ENCODE measurements at places on chromosomes 1 and 21. TPM values are rescaled to one million over a fixed set of nuclear protein-coding genes. Genes with fewer than 3 reads are reported as not detected.

The MXRA8 gene
- total RNA-seq, result 0.82 TPM

The ALX3 gene
- not detected for total RNA-seq

The CLEC20A gene
- not detected for total RNA-seq

The BTBD19 gene
- 69.9 TPM for total RNA-seq

The COL11A1 gene
- total RNA-seq, result not detected

The LRRC71 gene
- total RNA-seq, result 1.2 TPM

The TEX38 gene
- not detected for total RNA-seq

The LRRC41 gene
- 69.2 TPM for total RNA-seq

The SPTA1 gene
- total RNA-seq, result 0.48 TPM

DNA sequence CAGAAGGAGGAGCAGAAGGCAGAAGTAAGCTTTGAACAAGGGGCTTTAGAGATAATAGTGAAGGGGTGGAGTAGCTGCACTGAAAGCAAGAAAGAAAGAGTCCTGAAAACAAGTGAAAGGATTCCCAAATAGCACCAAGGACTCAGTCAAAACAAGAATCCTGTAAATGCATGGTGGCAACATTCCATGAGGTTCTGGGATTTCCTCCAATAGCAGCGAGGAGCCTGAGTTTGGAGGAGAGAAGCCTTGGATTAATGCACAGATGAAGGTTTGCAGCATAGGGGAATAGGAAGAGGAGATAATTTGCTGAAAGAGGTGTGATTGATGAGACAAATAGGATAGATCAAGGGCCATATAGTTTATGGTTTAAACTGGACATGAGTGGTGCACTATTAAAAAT, 10.9 kb downstream of the KRTAP22-2 start:
- no peak for DNase-seq

- peak; percentile 14 for DNase-seq
These were observed 19.3 kb upstream of the ZNF326 start for GRCh38 chr1:89975540-89976125.

DNA sequence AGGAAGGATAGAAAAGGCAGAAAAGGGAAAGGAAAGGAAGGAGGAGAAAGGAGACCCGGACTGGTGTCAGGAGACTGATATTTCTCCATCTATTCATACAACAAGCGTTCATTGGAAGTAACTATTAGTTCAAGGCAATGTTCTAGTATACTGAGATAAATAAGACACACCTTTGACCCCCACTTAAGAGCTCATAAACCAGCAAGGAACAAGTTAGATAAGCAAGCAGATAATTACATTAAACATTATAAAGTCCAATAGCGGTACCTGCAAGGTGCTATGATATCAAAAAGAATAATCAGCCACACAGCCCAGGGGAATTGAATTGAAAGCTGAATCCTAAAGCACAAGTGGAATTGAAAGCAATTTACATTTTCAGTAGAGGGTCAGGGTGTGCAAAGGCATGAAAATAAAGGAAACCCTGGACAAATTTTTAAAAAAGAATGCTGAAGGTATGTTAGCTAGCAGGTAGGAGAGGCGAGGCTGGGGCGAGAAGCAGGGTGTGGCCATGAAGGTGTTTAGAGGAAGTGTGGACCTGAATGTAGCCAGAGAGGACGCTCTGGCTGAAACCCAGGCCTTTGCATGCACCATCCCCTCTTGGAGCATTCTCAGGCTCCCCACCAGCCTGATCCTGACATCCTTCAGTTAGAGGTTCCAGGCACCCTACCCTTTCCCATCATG, 200.0 kb downstream of the SETD4 start:
- DNase-seq, result no peak

- DNase-seq, result no peak
These were observed 721 bp upstream of the LCE1B start for GRCh38 chr1:152811050-152811449.

DNA sequence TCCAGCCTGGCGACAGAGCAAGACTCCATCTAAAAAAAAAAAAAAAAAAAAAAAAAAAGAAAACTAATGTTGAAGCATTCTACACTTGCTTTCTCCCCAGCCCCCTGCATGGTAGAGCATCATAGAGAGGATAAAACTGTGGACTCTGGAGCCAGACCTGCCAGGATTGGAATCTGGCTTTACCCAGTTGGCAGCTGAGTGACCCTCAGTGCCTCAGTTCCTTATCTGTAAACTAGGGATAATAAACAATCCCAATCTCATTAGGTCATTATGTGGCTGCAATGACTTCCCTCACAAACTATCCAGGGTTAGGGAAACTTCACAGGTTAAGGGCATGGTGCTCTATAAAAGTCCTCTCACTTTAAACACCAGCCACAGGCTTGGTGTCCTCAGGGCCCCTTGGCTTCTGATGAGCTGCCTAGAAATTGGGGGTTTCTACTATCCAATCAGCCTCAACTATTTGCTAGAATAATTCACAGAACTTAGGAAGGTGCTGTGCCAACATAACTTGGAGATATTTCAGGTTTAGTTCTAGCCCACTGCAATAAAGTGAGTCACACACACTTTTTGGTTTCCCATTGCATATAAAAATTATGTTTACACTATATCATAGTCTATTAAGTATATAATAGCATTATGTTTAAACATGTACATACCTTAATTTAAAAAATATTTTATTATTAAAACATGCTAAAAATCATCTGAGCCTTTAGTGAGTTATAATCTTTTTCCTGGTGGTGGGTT, 180.5 kb upstream of the B3GALT2 start:
- no peak for DNase-seq

GRCh38 chr1:79197421-79197820, 190.9 kb upstream of the ADGRL4 start:
- DNase-seq, result peak; percentile 64

DNA sequence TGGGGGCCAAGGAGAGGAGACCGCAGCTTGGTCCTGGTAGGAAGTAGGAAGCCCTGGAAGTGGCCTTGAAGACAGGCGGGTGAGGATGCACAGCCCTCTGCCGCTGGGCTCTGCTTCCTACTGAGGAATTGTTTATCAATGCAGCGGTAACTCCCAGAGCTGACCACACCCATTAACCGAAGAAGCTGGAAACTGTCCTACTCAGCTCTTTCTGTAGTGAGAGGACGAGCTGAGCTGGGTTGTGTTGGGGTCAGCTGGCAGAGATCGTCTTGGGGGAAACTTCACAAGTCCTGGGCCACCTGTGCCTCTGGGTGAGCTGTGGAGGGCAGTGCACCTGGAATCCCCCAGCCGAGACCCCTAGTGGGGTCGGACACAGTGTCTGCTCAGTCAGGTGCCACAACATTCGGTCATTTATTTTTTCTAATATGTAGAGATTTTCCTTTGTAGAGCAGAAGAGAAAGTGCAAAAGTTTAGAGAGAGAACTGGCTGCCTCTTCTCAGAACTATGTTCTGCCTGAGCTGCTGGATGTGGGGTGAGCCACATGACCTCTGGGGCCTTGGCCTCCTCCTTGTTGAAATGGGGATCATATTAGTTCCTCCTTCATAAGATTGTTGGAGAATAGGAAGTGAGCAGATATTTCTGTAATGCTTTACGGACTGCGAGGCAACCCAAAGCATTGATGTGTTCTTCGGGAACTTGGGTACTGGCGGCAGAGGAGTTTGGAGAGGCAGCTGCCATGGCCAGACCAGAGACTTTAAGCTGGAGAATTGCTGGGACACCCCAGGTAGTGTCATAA, 3.6 kb downstream of the NECAP2 start:
- DNase-seq, result no peak

DNA sequence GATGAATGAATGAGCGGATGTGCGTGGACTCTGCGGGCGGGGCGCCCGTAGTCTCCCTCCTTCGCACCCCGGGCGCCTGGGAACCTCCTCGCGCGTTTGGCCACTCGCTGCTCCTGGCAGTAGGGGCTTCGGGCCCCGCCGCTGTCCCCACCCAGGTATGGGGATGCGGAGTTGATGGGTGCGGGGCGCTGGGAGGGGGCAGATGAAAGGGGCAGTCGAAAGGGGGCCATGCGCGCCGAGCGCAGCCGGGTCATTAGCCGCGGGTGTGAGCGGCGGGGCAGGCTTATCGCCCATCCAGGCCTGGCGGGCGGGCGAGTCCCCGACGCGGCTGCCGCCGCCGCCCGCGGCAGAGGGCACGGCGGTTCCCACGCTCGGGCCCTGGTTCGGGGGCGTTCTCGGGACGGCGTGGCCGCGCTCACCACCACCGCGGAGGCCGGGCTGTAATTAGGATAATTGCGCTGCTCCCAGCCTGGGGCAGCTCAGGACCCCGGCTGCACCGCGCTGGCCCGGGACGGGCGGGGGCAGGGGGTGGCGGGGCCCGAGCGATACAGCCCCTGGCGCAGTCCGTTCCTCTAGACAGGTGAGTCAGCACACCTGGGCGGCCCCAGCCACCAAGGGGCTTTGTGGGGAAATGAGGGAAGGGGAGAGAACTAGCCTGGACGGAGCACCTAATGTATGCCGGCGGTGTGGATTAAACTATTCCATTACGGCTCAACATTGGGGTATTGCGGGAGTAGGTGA, 22.1 kb upstream of the CITED4 start:
- no peak for DNase-seq

DNA sequence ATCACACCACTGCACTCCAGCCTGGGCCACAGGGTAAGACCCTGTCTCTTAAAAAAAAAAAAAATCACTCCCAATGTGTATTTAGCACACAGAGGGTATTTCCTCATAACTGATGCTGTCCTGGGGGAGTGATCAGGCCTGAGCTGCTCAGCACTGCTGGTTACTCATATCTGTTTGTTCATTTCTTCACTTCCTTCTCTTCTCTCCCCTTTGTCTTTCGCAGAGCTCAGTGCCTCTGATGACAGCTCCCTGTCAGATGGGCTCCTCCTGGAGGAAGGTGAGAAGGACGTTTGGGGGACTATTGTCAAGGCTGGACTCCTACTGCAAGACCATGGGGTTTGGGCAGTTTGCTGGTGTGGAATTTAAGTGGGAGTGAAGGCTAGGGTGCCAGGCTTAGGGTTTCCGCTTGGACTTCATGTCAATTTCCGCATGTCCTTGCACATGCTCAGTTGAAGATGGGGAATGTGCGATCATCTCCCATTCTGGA, 13.0 kb downstream of the INAVA start:
- DNase-seq, result no peak

DNA sequence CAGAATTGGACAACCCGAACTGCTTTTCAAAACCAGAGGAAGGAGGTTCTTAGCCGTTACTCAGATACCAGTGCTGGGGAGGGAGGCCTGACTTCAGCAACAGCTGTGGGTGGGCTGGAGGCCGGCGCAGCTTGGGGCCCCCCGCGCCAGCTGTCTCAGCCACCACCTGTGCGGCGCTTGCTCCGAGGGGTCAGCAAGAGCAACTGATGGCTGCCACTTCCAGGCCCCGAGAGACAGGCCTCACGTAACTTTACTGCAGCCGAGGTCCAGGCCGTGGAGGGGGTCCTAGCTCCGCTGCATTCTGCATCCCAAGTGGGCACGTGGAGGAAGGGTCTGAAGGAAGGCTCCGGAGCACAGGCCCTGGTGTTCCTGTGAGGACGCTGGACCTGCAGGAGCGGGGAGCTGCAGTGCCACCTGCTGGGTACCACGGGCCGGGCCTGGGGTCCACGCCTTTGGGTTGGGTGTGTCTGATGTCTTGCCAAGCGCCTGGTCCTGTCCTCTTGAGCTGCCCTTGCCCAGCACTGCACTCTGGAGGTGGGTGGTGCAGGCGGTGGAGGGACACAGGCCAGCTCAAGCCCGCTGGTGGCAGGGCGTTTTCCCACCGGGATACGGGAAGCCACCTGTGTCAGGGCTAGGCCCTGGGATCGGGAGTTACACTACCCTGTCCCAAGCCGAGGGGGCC, 9.8 kb downstream of the THAP3 start:
- peak; percentile 56 for DNase-seq

- no peak for DNase-seq
These were observed 707.2 kb upstream of the ADAMTS5 start for GRCh38 chr21:27674041-27674615.

DNA sequence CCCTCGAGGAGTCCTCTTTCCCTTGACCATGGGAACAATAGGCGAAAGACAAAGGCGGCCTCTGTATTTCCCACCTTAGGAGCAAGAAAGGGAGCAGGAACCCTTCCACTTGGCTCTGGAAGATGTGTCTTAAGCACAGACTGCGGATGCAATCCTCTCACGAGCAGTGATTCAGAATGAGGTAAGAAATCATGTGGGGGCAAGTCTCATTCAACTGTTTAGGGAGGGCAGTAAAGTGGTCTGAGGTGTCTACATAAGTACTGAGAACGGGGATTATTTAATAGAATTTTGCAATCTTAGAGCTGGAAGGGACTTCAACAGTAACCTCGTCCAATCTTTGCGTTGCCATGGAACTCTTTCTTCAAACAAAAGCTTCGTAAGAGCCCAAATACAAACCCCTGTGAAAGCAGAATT, 1.6 kb upstream of the DYRK3 start:
- no peak for DNase-seq

- DNase-seq, result no peak
These were observed 130.1 kb downstream of the SIM2 start for GRCh38 chr21:36828891-36829515.

GRCh38 chr1:196515904-196516303, 92.3 kb downstream of the KCNT2 start:
- DNase-seq, result no peak

Data from endothelial cell of umbilical vein (primary cell).